Heart right ventricle (tissue), 16 donors: ENCODE measurements at places on chromosomes 5 and 9.

GRCh38 chr5:2983583-2984300, 232.3 kb upstream of the IRX2 start:
- H3K4me3 ChIP-seq, result no peak overlapping the region
- no peaks in the 10 kb centered on the region for H3K4me1 ChIP-seq
- H3K27me3 ChIP-seq, result no peaks in the 10 kb centered on the region

DNA sequence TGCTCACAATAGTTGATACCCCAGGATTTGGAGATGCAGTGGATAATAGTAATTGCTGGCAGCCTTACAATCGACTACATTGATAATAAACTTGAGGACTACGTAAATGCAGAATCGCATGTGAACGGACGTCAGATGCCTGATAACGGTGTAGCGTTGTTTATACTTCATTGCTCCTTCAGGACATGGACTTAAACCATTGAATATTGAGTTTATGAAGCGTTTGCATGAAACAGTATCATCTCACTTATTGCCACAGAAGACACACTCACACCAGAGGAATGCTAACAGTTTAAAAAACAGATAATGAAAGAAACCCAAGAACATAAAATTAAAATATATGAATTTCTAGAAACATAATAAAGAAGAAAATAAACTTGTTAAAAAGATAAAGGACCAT, 101.6 kb downstream of the GABBR2 start:
- no peak overlapping the region for H3K27ac ChIP-seq
- no peaks in the 10 kb centered on the region for H3K27me3 ChIP-seq
- no peak for DNase-seq
- no peaks in the 10 kb centered on the region for H3K36me3 ChIP-seq

- H3K36me3 ChIP-seq, result peaks cover 2% of the 10 kb centered on the region
- no peaks in the 10 kb centered on the region for H3K27me3 ChIP-seq
- H3K27ac ChIP-seq, result no peak overlapping the region
- no peaks in the 10 kb centered on the region for H3K4me1 ChIP-seq
- no peak for DNase-seq
Observed at GRCh38 chr9:20740929-20741582, 57.0 kb downstream of the FOCAD start.

DNA sequence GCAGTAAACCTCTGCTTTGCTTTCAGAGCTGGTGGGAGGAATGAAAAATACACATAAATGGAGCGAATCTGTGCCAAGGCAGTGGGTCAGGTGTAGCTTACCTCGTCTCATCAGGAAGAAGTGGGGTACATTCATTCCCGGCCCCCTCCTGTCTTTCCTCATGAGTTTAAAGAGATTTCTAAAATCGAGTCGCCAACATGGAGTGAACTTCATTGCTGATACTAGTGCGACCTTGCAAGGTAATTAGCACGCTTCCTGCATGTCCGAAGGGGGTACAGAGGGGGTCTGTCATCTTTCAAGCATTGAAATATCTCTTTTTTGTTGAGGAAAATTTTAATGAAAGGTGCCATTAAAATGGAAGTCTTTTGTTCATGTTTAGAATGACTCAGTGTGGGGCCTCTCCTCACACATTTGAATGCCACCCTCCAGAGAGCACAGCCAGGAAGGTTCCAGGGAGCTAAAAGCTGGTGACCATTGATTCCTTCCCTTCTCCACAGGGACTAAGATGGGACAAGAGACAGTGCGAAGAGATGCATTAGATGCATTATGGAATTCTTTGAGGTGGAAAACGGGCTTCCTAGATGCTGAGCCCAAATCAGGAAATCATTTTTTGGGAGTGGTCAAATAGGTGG, 114.2 kb downstream of the IRX1 start:
- peaks cover 9% of the 10 kb centered on the region for H3K27me3 ChIP-seq
- no peak overlapping the region for H3K27ac ChIP-seq
- H3K4me1 ChIP-seq, result no peaks in the 10 kb centered on the region
- H3K36me3 ChIP-seq, result no peaks in the 10 kb centered on the region
- H3K4me3 ChIP-seq, result no peak overlapping the region

GRCh38 chr9:103898550-103898949, 195.6 kb upstream of the SMC2 start:
- H3K4me3 ChIP-seq, result no peak overlapping the region
- DNase-seq, result no peak
- H3K36me3 ChIP-seq, result no peaks in the 10 kb centered on the region

GRCh38 chr5:91332267-91333045, 50.7 kb downstream of the ARRDC3 start:
- no peaks in the 10 kb centered on the region for H3K4me1 ChIP-seq
- no peak overlapping the region for H3K27ac ChIP-seq
- no peak for DNase-seq
- H3K36me3 ChIP-seq, result no peaks in the 10 kb centered on the region
- H3K27me3 ChIP-seq, result no peaks in the 10 kb centered on the region
- no peak overlapping the region for H3K4me3 ChIP-seq

DNA sequence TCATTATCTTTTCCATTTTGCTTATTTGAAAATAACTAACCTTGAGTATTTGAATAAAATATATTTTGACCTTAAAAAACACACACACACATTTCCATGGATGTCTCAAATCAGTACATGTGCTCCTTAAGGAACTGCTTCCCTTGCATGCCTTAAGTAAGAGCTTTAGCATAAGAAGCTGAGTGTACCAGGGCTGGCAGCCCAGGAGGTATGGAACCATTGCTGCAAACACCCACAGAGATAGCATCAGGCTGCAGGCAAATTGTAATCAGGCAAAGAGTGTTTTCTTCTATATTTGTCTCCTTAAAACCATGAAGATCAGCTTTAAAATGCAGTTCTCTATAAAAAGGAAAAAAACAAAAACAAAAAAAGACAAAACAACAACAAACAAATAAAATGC, 160.6 kb downstream of the PLK2 start:
- no peaks in the 10 kb centered on the region for H3K27me3 ChIP-seq
- no peaks in the 10 kb centered on the region for H3K36me3 ChIP-seq
- H3K4me3 ChIP-seq, result no peak overlapping the region
- H3K4me1 ChIP-seq, result no peaks in the 10 kb centered on the region
- DNase-seq, result no peak
- H3K27ac ChIP-seq, result no peak overlapping the region
